ENCODE measurements at places on chromosomes 12 and 14.

- DNase-seq, result peak; percentile 71
Measured at GRCh38 chr12:10213168-10214135, 775 bp downstream of the GABARAPL1 start.

- DNase-seq, result no peak
Measured at GRCh38 chr14:42884100-42884499, 1277.4 kb downstream of the LRFN5 start.

DNA sequence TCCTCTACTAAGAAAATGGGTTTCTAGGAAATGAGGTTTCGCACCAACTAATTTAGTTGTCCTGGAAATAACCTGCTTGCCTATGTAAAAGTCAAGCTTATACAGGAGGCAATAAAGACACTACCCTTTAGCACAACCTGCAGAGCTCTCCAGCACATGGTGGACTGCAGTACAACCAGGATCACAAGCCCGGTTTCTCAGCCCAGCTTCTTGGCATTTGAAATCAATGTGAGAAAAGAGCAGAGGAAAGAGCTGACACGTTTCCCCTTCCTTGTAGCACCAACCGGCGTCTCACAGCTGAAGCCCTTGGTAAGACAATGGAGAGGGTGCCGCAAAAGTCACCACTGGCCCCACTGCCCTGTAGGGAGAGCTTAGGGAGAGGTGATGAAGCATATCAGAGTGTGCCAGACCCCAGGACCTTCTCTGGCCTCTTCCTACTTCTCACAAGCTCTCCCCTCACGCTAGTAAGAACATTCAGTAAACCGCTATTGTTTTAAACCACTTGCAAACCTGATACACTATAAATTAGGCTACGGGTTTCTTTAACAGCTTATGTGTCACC lies 8.6 kb downstream of the SPTLC2 start:
- DNase-seq, result no peak

DNA sequence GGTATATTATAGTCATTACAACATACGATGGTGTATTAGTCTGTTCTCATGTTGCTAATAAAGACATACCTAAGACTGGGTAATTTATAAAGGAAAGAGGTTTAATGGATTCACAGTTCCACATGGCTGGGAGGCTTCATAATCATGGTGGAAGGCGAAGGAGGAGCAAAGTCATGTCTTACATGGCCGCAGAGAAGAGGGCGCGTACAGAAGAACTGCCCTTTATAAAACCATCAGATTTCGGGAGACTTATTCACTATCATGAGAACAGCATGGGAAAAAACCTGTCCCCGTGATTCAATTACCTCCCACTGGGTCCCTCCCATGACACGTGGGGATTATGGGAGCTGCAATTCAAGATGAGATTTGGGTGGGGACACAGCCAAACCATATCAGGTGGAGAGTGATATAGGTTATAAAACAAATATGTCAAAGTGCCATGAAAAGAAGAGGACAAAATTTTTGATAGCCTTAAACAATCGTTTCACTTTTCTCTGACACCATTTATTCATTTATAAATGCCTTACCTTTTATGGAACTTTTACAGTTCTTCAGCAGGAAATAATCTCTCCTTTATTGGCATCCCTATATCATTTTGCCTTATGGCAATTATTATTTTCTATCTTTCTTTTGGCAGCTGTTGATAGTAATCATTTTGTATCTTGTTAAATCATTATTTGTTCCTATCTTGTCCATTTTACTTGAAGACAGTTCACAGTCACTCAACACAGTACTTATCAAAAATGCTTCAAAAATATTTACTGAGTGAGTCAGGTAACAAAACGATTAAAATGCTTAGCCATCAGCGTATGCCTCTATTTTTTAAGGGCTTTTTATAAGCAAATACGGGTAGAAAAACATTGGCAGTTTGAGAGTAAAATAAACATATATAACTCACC lies 196.0 kb downstream of the RAD51B start:
- DNase-seq, result no peak

- no peak for DNase-seq
Measured at GRCh38 chr14:99425272-99425681, 55.4 kb downstream of the SETD3 start.

GRCh38 chr12:53231671-53231920 lies 413 bp downstream of the RARG start:
- no peak for DNase-seq

DNA sequence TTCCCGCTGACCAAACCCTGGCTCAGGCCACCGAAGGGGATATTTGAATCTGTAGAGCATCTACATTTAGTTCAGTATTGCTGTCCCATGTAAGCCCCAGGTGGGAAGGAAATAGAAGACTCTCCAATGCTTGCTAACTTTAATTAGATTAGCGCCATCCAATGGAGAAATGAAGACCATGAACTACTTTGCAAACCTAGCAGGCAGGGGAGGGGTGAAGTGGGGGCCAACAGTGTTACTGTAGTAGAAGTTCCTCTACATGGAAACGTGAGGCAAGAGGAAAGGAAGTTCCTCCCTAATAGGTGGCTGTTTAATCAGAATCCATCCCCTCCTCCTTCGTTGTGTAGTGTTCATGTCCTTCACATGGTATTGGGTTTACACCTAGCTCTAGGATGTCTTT lies 9.3 kb upstream of the DENND5B start:
- DNase-seq, result no peak

- DNase-seq, result no peak
Measured at GRCh38 chr12:93856611-93857010, 179.4 kb downstream of the CRADD start.

GRCh38 chr14:80560800-80561657 lies 349.7 kb upstream of the DIO2 start:
- DNase-seq, result no peak

- DNase-seq, result peak; percentile 85
Measured at GRCh38 chr14:70665448-70666360, 24.0 kb downstream of the TTC9 start.

DNA sequence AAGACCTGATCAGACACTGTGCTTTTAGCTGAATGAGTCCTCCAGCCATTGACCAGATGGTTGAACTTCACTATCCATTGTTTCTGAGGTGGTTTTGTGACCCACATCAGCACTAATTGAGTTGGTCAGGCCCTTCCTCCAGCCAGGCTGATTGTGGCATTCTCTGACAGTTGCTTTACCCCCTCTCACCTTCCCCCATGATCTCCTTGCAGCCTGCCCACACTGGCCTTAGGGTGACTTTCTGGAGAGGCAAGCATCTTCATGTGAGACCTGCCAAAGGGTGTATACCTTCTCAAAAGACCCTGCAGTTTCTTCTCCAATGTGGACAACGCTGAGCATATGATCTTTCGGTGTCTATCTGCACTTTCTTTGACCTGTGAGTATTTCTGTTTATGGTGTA lies 83.9 kb downstream of the GPATCH2L start:
- no peak for DNase-seq

DNA sequence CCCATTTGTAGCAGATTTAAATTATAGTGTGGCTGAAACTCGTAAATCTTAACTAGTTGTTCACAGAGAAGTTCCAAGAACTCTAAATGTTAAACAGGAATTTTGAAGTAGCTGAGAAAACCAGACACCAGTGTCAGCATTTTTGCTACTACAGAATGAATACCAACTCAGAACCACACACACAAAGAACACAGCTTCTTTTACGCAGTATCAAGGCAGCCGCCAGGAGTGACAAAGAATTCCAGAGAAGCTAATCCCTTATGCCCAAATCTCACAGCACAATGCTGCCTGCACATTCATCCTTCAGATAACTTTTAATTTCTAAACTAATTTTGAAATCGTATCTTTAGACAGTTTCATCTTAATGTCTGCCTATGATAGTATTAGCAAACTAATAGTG lies 37.4 kb downstream of the SLC6A15 start:
- no peak for DNase-seq

DNA sequence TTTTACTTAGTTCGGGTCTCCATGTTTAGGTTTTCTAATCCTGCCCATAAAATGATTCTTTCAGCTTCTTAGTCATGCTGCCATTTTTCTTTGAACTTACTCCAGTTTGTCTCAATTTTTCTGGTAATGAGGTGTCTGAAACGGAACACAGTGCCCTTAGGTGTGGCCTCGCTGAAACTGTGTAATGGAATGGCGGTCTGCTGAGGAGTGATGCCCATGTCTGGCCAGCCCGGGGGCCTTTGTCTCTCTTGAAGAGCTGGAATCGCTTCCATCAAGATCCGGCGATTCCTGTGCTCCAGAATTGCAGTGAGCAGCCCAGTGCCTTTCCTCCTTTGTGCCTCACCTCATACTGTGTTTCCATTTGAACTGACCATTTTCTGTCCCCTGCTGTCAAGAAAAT lies 112.5 kb downstream of the FBXL14 start:
- no peak for DNase-seq

- DNase-seq, result no peak
Measured at GRCh38 chr14:104676694-104677511, 12.5 kb upstream of the INF2 start.

GRCh38 chr12:100668945-100669536 lies 95.6 kb downstream of the GAS2L3 start:
- DNase-seq, result peak; percentile 74

DNA sequence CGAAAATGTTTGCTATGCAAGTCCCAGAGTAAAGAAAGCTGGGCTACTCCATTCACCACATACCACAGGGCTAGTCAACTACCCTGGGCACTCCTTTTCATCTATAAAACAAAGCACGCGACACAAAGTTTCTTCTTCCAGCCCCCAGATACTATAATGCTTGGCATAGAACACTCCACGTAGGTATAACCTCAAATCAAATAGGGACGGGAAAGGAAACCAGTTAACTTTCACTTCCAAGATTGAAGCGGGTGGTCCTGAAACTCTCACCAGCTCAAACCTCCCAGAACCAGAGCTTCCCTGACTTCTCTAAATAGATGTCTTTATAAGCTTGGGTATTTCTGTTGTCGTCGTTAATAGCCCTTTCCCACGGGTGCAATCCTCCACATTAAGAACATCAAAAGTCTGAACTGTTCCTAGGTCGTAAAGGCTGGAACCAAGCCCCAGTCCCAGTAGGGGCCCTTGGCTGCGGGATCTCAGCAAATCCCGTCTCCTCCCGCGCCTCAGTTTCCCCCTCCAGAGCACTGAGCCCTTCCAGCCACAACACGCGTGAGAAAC lies 647 bp downstream of the LGMN start:
- peak; percentile 13 for DNase-seq

DNA sequence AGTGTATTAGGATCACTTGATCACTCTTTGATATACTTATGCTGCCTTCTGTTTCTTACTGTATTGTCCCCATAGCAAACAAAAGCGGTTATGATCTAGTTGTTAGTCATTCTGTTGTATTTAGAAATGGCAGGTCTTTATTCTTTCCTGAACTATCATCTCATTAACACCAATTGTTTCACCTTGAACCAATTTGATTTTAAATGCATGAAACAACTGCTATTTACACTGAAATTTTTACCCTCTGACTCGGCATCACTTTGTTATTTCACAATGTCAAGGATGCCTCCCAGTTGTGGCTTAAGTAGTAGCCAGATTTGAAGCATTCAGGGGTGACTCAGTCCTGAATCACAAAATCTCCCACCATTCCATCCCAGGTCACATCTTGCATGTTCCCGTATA lies 303.5 kb downstream of the EGLN3 start:
- no peak for DNase-seq

GRCh38 chr12:72586456-72586855 lies 314.3 kb downstream of the TRHDE start:
- DNase-seq, result no peak

DNA sequence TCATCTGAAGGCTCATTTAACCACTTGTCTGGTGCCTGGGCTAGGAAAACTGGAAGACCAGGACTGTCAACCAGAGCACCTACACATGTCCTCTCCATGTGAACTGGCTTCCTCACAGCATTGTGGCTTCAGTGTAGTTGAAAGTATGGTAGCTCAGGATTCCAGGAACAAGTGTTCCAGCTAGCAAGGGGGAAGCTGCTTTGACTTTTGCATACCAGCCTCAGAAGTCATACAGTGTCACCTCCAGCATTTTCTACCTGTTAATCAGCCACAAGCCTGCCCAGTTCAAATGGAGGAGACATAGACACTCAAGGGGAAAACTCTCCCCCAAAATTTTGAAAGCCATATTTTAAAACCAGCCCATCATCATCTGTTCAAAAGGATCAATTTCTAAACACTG lies 212.8 kb upstream of the CAND1 start:
- no peak for DNase-seq

DNA sequence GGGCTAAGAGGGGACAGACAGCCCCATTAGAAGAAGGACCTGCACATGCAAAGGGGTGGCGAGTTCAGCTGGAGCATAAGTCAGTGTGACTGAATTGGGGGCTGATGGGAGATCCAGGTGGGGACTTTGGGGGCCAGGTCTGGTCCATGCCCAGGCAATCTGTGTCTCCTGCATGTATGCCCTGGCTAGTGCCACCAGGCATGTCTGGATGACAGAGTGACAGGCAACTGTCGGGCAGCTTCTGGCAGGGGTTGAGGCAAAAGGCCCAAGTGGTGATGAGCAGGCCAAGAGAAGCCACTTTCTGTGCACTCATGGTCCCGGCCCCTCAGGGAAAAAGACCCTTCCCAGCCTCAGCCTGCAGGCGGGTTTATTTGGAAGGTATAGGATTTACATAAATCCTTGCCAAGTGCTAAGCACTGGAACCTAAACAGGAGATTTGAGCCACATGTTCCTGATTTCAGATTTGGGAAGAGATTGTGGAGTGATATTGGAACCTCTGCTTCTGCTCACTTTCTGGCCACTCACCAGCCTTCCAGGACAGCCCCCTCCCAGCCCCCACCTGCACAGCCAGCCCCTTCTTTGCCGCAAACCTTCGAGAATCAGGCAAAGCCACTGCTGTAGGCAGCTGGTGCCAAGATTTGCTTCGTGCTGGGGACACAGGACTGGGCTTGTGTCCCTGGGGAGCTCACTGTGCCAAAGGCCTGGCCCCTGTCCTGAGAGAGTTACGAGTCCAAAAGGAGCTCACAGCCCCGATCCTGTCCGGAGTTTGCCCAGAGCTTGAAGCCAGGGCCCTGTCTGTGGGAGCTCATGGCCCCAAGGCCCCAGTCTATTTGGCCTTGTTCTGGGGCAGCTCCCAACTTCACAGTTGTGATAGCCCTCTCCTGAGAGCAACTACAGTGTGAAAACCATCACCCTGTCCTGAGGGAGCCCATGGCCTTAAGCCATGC lies 232.5 kb upstream of the RTL1 start:
- no peak for DNase-seq

DNA sequence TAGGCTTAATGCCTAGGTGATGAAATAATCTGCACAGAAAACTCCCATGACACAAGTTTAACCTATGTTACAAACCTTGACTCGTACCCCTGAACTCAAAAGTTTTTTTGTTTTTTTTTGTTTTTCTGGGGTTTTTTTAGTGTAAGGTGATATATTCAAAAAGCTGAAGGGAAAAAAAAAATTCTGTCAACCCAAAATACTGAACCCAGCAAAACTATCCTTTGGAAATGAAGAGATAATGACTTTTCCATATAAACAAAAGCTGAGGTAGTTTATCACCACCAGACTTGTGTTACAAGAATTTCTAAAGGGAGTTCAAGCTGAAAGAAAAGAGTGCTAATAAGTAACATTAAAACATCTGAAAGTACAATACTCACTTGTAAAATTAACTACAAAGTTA lies 448.1 kb downstream of the KCNH5 start:
- DNase-seq, result no peak

GRCh38 chr12:78324234-78324633 lies 493.5 kb downstream of the NAV3 start:
- DNase-seq, result no peak

- DNase-seq, result no peak
Measured at GRCh38 chr14:73263606-73264005, 26.3 kb downstream of the PAPLN start.
